NCI-H1436 treated with DMSO at 0.1 percent for 48 hours (cell line): ENCODE measurements at places on chromosomes 4 and X.

GRCh38 chr4:183627979-183628588 lies 30.9 kb downstream of the RWDD4 start:
- no peak for DNase-seq

DNA sequence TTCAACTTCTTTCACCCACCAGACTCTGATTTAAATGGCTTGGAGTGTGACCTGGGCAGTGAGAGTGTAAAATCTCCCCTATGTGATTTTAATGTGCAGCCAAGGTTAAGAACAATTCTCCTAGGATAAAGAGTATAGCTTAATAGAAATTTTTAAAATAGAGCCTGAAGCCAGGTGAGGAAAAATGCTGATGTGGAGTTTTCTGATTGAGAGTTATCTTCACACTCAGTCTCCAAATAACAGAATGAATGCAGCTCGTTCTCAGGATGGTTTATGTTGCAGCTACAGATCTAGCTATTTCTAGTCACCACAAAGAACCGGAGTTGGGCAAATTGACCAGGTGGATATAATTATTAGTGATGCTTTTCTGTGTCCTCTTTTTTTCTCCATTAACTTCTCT lies 70.7 kb downstream of the MOSPD2 start:
- no peak for DNase-seq

DNA sequence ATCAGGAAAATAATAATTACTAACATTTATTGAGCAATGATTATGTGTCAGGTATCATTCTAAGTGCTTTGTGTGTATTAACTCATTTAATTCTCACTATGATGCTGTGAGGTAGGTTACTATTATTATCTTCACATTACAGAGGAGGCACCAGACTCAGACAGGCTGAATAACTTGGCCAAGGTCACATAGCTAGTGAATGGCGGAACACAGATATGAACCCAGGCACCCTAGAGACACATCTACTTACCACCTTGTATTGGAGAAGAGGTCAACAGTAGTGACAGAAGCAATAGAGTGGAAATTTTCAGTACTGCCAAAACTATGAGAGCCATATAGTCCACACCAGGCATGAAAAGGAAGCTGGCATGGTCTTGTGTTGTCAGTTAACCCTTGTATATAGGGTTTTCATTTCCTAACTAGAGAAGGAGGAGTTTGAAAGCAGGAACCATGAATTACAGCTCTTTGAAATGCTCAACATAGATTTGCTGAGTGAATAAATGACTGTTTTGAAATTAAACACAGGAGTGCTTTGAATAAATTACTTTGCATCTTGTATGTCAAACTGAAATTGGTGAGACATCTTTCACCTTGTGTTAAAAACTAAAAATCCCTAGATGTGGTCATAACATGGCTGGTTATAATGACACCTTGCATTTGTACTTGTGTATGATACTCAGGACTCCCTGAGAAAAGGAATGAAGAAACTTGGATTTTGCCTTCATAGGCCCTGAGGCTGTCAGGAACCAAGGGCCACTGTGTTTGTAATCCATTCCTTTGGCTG lies 71.8 kb downstream of the RTL9 start:
- no peak for DNase-seq

- DNase-seq, result no peak
These were observed 46.2 kb downstream of the PPEF1 start for GRCh38 chrX:18753631-18754030.

DNA sequence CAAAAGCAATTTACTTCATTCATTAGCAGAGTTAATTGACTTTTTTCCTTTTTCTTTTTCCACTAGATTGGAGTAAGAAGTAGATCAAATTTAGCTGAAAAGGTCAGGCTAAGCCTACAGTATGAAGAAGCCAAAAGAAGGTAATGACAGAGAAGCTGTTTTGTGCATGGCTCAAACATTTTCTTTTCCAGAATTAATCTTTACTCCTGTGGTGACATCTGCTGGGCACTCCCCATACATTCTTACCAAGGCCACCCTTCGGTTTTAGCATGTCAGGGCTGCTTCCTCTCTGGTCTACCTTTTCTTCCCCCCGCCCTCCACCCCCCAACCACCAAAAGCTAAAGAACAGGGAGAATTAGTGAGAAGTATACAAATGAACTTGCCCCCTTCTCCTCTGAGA lies 70.2 kb downstream of the CLDN22 start:
- no peak for DNase-seq
